ENCODE measurements at places on chromosomes 4 and X.

- H3K27ac ChIP-seq, result no peak overlapping the region
- no peaks in the 10 kb centered on the region for H3K27me3 ChIP-seq
- no peak for DNase-seq
- H3K36me3 ChIP-seq, result peaks cover 12% of the 10 kb centered on the region
- H3K4me3 ChIP-seq, result no peak overlapping the region
Observed at GRCh38 chr4:25321703-25322102, 9.1 kb downstream of the ZCCHC4 start.

DNA sequence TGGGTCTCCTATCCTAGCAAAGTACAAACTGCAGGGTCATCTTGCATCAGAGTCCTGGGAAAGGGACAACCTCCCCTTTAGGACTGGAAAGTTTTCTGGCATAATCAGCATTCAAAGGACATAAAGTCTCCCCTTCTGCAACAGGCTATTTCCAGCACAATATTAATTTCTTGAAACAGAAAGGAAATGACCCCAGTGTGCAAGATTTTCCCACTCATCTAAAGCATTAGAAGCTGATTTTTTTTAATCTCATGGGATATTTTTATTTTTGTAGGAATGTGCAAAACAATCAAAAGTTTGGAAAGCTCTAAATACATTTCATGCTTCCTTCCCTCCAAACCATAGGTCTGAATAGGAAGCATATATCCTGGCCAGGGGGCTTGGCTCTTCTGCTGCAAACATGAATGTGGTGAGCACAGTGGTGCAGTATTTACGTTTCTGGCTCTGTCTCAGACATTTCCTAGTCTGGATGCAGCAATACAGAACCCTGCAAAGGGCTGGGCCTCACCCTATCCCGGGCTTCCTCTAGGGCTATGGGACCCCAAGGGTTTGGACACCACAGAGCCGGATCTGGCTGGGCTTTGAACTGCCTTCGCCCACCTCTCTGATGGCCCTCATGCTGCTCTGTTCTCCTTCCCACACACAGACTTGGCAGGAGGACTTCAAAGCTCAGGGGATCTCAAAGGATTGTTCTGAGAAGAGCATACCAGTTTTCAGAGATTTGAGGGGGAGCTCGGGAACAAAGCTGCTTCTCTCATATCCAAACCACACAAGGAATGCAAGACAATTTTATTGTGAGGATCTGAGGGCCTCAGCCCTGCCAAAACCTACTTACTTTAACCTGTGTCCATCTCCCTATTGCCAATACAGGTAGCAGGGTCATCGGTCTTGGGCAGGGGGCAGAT lies 64.9 kb downstream of the POLR2B start:
- no peak overlapping the region for H3K4me3 ChIP-seq
- H3K27me3 ChIP-seq, result no peaks in the 10 kb centered on the region
- H3K36me3 ChIP-seq, result no peaks in the 10 kb centered on the region
- DNase-seq, result no peak
- H3K27ac ChIP-seq, result no peak overlapping the region

DNA sequence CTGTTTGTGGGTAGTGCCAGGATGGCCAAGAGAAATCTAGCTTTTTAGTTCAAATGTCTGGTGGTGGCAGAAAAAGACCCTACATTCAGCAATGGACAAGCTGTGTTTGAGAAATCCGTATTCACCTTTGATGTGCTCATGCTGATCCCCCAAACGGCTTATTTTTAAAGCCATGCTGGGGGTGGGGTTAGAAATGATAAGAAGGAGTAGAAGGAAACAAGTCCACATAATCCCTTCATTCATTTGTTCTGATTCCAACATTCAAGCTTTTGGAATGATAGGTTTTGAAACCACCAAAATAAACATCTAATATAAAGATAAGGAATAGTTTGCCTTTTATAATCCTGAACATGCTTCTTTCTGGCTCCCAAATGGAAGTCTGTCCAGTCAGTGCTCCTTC lies 92.0 kb upstream of the DKK2 start:
- peaks cover 7% of the 10 kb centered on the region for H3K27me3 ChIP-seq
- no peak for DNase-seq
- no peaks in the 10 kb centered on the region for H3K4me1 ChIP-seq

- no peak overlapping the region for H3K4me3 ChIP-seq
- no peaks in the 10 kb centered on the region for H3K4me1 ChIP-seq
Observed at GRCh38 chr4:180794333-180794732, 1448.9 kb upstream of the TENM3 start.

DNA sequence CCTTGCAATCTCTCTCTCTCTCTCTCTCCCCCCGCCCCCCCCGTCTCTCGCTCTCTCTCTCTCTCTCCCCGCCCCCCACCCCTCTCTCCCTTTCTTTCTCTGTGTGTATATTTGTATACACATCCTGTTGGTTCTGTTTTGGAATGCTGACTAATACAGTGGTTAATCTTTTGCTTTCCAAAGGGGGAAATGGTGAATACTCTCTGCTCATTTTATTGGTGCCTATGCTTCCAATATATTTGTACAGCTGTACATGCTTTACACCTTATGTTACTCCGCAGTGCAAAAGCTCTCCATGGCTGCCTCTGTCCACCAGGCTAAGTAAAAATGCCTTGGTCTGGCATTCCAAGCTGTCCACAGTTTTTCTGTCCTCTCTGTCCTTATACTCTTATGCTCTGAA lies 158.8 kb downstream of the RBMX2 start:
- no peak for DNase-seq
- no peaks in the 10 kb centered on the region for H3K4me1 ChIP-seq
- no peak overlapping the region for H3K27ac ChIP-seq
- H3K27me3 ChIP-seq, result no peaks in the 10 kb centered on the region

DNA sequence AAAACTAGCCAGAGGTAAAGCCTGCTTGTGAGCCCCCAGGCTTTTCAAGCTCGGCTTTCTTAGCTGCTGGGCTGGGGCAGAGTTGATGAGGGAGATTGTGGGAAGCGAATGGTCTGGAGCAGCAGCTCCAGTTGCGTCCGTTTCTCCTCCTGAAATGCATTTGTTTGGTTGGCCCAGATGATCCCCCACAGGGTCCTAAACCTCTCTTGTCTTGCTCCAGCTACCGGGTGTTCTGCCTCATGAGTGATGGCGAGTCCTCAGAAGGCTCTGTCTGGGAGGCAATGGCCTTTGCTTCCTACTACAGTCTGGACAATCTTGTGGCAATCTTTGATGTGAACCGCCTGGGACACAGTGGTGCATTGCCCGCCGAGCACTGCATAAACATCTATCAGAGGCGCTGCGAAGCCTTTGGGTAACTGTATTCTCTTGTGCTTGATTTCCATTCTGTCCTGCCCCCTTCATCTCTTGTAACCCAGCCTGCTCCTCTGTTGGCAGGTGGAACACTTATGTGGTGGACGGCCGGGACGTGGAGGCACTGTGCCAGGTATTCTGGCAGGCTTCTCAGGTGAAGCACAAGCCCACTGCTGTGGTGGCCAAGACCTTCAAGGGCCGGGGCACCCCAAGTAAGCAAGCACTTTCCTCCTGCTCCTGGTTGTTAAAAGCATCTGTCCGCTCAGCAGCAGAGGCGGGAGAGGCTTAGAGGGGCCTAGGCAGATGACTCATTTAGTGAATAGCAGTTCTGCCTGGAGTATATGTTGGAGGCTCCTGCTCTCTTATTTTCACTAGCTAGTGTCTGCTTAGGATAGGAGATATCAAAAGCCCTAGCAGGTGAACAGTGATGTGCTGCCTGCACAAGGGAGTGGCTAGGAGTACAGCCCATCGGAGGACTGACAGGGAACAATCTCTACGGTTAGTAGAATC lies 15.3 kb downstream of the TKTL1 start:
- no peaks in the 10 kb centered on the region for H3K27me3 ChIP-seq
- no peak overlapping the region for H3K4me3 ChIP-seq
- H3K27ac ChIP-seq, result no peak overlapping the region
- peaks cover 3% of the 10 kb centered on the region for H3K4me1 ChIP-seq

DNA sequence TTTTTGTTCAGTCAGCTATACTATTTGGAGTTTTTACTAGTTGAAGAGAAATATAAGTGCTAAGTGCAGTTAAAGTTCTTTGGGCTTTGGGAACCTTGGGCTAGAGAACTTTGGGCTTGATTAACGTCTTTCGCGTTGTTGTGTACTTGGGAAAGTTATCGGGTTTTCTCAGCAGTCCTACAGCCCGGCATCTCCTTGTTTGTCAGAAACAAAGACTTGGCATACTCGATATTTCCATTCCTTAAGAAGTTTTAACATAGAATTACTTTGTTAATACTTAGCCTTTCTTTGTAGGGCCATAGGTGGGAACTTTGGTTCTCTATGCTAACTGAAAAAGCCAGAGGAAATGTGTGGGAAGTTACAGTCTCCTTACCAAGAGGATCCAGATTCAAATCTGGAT lies 28.7 kb downstream of the RAPGEF2 start:
- H3K27me3 ChIP-seq, result no peaks in the 10 kb centered on the region
- no peak overlapping the region for H3K27ac ChIP-seq
- H3K36me3 ChIP-seq, result no peaks in the 10 kb centered on the region
- no peaks in the 10 kb centered on the region for H3K4me1 ChIP-seq
- no peak overlapping the region for H3K4me3 ChIP-seq
- no peak for DNase-seq

DNA sequence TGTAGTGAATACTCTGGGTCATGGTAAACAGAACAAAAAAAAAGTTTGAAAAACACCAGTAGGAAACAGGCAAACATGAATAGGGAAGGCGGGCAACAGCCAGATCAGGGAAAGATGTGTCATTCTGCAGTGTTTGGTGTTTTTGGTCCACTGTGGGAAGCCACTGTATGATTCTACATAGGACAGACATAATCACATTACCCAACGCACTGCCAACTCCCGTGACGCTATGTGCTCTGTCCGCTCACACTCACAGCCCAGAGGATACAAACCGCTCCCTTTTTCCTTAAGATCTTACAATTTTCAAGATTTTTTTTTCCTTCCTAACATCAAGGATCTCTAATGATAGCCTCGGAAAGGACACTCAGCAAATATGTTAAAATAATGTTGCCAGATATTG lies 59.3 kb downstream of the HADH start:
- no peaks in the 10 kb centered on the region for H3K4me1 ChIP-seq
- peaks cover 77% of the 10 kb centered on the region for H3K36me3 ChIP-seq
- no peak overlapping the region for H3K27ac ChIP-seq
- H3K4me3 ChIP-seq, result no peak overlapping the region
- no peak for DNase-seq

DNA sequence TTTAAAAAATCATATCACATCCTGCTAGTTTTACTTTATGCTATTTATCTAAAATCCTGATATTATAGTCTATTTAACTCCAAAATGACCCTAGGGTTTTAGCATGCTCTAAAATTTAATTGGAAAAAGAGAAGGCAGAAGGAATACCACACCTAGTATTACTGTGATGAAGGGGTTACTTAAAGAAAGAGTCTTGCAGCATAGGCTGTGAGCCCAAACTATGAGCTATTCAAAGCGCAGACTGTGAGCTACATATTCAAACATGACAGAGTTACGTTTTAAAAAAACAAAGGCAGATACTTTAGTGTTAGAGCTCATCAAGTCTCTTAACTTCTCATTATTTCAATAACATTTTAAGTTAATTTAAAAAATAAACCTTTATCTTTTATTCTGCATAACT lies 247.7 kb upstream of the ETNPPL start:
- H3K27me3 ChIP-seq, result no peaks in the 10 kb centered on the region
- no peak overlapping the region for H3K4me3 ChIP-seq
- no peak for DNase-seq
- H3K36me3 ChIP-seq, result no peaks in the 10 kb centered on the region

- H3K4me3 ChIP-seq, result no peak overlapping the region
- H3K27me3 ChIP-seq, result no peaks in the 10 kb centered on the region
- H3K4me1 ChIP-seq, result no peaks in the 10 kb centered on the region
- no peak for DNase-seq
- no peaks in the 10 kb centered on the region for H3K36me3 ChIP-seq
- H3K27ac ChIP-seq, result no peak overlapping the region
Observed at GRCh38 chr4:185787926-185788679, 23.9 kb downstream of the SORBS2 start.
